HT-29 (cell line): ENCODE measurements at places on chromosomes 7 and 10. TPM values are rescaled to one million over a fixed set of nuclear protein-coding genes. Genes with fewer than 3 reads are reported as not detected.

TMEM196 gene
- total RNA-seq, result not detected in 2 replicates

RAMP3 gene
- total RNA-seq, result not detected in 2 replicates

STAG3 gene
- 0.05 and 0.08 TPM in 2 replicates for total RNA-seq

CFAP43 gene
- total RNA-seq, result 0.16 and 0.18 TPM in 2 replicates

PAPOLB gene
- total RNA-seq, result not detected in 2 replicates

CPED1 gene
- not detected in 2 replicates for total RNA-seq

NKX6-2 gene
- not detected in 2 replicates for total RNA-seq

LIPM gene
- not detected in 2 replicates for total RNA-seq

CC2D2B gene
- total RNA-seq, result not detected in 2 replicates

PSMA2 gene
- 54.8 and 63.4 TPM in 2 replicates for total RNA-seq

AGK gene
- 22.1 and 26.4 TPM in 2 replicates for total RNA-seq

KNDC1 gene
- total RNA-seq, result 0.08 TPM in 1 of 2 replicates, not detected in the other

C1QL3 gene
- total RNA-seq, result not detected in 2 replicates

CELF2 gene
- total RNA-seq, result not detected in 2 replicates

TRIM50 gene
- not detected in 2 replicates for total RNA-seq

UFSP1 gene
- total RNA-seq, result 30.4 and 31.0 TPM in 2 replicates

ARHGEF5 gene
- total RNA-seq, result 24.4 and 28.4 TPM in 2 replicates

HGF gene
- not detected in 2 replicates for total RNA-seq

MUC12 gene
- total RNA-seq, result 19.2 and 29.8 TPM in 2 replicates

RBP4 gene
- 2.7 and 4.5 TPM in 2 replicates for total RNA-seq

ZKSCAN1 gene
- 22.5 and 32.1 TPM in 2 replicates for total RNA-seq

STOX1 gene
- 0.69 and 2.5 TPM in 2 replicates for total RNA-seq

JCAD gene
- 3.9 and 5.7 TPM in 2 replicates for total RNA-seq

H2BK1 gene
- total RNA-seq, result not detected in 2 replicates

KLF14 gene
- total RNA-seq, result not detected in 2 replicates

POLR2J2 gene
- total RNA-seq, result 2.8 and 4.2 TPM in 2 replicates

DNAJC1 gene
- total RNA-seq, result 22.0 and 26.5 TPM in 2 replicates

BAZ1B gene
- 49.9 and 51.9 TPM in 2 replicates for total RNA-seq

ZNF503 gene
- total RNA-seq, result 4.6 and 8.8 TPM in 2 replicates

EIF3B gene
- 430 and 463 TPM in 2 replicates for total RNA-seq

METTL27 gene
- 7.3 and 9.8 TPM in 2 replicates for total RNA-seq

FBXL13 gene
- 0.16 and 0.48 TPM in 2 replicates for total RNA-seq

MOGAT3 gene
- total RNA-seq, result 6.7 and 8.2 TPM in 2 replicates

POU6F2 gene
- total RNA-seq, result not detected in 2 replicates

PRXL2A gene
- 8.6 and 9.3 TPM in 2 replicates for total RNA-seq

C10orf53 gene
- not detected in 2 replicates for total RNA-seq

C10orf62 gene
- not detected in 2 replicates for total RNA-seq
